ENCODE measurements at places on chromosomes 4 and X. TPM values are rescaled to one million over a fixed set of nuclear protein-coding genes. Genes with fewer than 3 reads are reported as not detected.
A peak's percentile ranks its signal among the peaks of the same experiment; 100 is the strongest.

GAGE2A gene
- total RNA-seq: not detected

SLC25A31 gene
- total RNA-seq: not detected

PCDH11X gene
- 0.07 TPM for total RNA-seq

IL1RAPL1 gene
- total RNA-seq: not detected

CYSLTR1 gene
- total RNA-seq: not detected

MID2 gene
- 1.8 TPM for total RNA-seq

RAI2 gene
- total RNA-seq: 0.16 TPM

SYP gene
- 23.3 TPM for total RNA-seq

MAGIX gene
- 2.1 TPM for total RNA-seq

RBMXL3 gene
- total RNA-seq: not detected

WDR1 gene
- total RNA-seq: 270 TPM

DNA sequence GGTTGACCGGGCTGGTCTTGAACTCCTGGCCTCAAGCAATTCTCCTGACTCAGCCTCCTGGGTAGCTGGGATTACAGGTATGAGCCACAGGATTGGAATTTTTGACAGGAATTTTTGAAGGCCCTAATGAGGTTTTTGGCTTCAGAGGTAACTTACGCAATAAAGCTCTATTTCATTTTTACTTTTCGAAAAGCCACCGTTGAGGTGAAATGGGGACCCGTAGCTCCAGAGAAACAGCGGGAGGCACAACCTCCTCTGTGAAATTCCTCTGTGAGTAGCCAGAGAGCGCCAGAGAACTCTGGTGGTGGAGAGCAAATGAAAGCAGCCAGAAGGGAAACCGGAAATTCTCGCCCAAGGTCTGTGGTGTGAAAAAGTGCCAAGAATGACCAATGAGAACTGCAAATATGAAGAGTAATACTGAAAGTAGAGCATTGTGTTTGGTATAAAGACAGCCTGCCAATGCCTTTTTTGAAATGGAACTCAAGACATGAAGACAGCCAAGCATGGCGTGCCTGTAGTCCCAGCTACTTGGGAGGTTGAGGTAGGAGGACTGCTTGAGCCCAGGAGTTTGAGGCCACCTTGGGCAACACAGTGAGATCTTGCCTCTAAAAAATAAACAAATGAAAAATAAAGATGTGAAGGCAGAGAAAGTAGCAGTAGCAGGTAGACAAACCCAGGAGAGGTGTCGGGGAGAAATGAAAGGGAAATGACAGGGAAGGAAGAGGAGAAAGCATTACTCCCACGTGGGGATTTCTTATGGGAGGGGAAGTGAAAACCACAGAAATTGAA is 33.0 kb upstream of the TMEM131L start:
- peak; percentile 69 for DNase-seq

GRCh38 chr4:84498203-84498934 is 723 bp downstream of the NKX6-1 start:
- no peak for DNase-seq

- DNase-seq: no peak
These were observed 6.7 kb upstream of the RUFY3 start for GRCh38 chr4:70715097-70715496.

- no peak for DNase-seq
These were observed 87.0 kb downstream of the FHDC1 start for GRCh38 chr4:153023139-153023538.

- no peak for DNase-seq
These were observed 2.7 kb upstream of the PF4V1 start for GRCh38 chr4:73850261-73850970.

- DNase-seq: no peak
These were observed 88.6 kb downstream of the HPRT1 start for GRCh38 chrX:134548257-134549201.

DNA sequence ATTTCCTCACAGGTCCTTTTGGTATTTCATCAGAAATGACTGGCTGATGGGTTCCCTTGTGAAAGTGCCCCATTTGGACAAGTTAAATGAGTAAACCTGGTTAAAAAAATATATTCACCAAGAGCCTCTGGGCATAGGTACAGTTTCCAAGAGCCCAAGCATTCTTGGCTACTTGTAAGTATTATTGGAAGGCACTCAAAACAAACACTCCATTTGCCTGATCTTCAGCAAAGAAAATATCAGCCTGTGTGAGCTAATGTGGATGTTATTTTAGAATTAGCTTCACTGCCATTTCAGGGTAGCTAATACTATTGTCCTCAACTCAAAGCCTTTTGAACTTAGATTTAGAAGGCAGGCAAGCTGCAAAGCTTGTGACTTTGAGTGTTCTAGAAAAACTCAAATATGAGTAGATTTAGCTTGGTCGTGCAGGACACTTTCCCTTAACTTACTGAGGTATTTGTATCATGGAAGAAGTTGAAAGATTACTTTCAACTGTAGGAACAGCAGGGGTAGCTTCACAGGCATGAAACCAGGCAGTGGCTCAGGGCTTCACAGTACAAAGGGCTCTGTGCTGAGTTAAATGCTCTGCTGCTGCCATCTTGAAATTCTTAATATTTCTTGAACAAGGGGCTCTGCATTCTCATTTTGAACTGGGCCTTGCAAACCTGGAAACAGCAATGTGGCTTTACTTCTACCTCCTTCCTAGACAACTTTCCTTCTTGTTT is 177.2 kb downstream of the AMELX start:
- DNase-seq: no peak

DNA sequence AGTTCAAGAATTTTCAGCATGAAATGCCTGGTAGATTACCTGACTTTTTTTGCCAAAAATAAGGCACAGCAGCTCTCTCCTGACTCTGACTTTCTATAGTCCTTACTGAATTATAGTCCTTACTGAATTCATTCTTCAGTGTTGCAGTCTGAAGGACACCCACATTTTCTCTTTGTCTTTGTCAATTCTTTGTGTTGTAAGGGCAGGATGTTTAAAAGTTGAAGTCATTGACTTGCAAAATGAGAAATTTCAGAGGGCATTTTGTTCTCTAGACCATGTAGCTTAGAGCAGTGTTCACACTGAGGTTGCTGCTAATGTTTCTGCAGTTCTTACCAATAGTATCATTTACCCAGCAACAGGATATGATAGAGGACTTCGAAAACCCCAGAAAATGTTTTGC is 168.0 kb downstream of the SOWAHB start:
- DNase-seq: no peak

GRCh38 chrX:154300816-154301215 is 5.2 kb downstream of the TKTL1 start:
- DNase-seq: no peak

DNA sequence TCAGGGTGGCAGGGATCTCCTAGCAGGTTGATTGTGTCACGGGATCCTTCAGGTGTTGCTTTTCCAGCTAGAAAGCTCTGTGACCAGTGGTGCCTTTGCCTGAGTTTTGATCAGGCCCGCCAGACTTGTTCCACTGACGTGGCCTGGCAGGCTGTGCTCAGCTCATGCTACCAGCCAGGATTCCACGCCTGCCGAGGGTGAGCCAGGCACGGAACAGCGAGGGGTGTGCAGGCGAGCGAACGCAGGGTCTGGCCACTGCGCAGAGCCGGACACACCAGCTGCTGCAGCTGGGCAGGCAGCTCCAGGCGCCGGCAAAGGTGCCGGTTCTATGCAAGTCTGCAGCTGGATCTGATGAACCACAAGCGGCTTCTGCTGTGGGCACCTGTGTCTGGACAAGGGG is 17.1 kb upstream of the SAT1 start:
- DNase-seq: no peak

DNA sequence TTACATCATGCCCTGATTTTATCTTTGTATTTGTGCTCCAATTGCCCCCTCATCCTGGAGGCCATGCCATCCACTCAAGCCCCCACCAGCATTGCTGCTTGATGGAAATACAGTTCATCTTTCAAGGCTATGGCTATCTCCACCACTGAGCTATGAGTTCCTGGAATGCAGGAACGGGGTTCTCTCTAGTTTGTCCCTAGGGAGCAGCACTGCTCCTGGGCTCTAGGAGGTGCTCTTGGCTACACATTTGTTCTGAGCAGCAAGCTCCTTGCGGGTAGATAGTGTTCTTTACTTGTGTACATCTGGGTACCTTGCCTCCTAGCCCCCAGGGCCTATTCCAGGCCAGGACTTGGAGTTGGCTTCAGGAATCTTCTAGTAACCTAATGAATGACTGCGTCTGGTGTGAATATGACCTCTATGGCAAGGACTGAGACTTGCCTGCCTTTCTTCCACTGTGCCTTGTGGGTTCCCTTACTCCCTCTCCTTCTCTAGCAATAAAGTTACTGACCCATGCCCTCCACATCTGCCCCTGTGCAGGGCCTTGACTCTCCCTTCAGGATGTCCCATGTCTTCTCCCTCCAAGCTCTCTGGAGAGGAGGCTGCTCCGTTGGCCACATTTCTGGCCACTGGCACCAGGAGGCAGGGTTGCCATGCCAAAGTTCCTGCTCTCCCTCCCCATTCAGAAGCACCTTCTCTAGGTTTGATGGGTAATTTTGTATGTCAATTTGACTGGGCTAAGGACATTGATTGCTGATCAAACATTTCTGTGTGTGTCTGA is 7.6 kb downstream of the CITED1 start:
- DNase-seq: no peak

- DNase-seq: no peak
These were observed 61.9 kb upstream of the MTM1 start for GRCh38 chrX:150506486-150506885.

DNA sequence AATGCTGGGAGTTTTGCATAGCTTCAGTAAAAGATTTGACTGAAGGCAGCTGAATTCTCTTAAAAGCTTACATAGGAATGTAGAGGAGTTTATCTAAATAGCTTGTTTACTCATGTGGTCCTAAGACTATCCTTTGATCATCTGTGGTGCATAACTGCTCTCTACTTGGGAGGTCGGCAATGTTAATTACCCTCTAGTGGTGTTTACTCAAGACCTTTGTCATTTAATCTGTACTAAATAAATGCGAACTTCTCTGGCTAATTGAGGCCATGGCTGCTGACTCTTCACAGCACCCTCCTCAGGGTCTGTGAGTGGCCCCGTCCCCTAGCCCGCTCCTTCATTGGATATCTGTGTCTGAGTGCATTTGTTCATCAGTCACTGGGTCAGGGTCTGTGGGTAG is 13.8 kb upstream of the TMEM33 start:
- DNase-seq: no peak

- DNase-seq: no peak
These were observed 55.8 kb downstream of the DCTD start for GRCh38 chr4:182861346-182861745.

DNA sequence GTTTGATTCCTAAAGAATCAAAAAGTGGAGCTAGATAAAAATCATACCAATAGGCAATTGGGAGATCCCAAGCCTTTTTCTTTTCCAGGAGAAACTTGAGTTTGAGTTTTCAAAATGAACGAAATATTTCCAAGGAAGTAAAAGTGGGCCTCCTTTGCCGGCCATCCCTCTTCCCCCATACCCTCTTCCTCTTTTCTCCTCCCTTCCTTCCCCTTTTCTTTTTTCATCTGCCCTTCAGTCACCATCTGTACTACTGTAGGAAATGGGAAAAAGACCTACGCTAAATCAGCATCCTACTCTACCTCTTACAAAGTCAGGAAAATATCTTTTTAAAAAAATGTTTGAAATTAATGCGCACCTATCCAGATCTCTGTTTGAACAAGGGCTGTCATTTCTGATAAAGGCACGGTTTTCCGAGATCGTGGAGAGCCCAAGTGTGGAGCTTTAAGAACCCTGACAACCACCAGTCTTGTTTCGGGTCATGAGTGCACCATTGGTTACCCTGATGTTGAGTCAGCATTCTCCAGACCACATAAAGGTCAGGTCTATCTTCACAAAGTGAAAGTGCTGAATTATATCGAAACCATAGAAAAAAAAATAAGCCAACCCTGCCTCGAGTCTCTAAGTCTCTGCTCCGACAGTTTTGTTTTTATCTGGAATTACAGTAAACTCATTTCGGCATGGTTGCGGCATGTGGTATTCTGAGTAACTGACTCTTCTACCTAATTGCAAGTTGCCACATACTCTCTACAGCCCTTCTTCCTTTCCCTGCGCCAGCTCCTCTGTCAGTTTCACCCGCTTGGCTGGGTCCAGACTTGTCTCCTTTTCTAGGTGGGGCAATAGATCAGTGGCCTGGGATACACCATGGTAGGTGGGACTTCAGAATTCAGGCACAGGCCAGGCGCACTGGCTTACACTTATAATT is 140.2 kb upstream of the KLF3 start:
- no peak for DNase-seq

All from Caco-2 (cell line).